ENCODE measurements at places on chromosomes 4 and X.

DNA sequence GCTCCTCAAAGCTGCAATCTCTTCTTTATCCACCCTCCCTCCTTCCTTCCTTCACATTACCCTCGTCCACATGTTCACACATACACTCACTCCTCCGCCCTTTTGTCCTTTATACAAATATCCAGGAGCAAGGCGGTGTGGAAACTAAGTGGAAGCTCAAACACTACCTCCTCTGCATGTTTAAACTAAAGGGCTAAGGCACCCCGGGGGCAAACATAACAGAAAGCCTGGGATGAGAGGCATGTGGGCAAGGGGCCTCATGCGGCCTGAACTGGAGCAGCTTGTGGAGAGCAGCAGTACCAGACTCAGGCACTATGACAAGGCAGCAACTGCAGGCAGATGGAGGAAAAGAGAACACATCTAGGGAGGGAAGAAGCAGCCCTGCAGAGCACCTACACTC is 9.5 kb downstream of the MAB21L2 start:
- no peak for DNase-seq

DNA sequence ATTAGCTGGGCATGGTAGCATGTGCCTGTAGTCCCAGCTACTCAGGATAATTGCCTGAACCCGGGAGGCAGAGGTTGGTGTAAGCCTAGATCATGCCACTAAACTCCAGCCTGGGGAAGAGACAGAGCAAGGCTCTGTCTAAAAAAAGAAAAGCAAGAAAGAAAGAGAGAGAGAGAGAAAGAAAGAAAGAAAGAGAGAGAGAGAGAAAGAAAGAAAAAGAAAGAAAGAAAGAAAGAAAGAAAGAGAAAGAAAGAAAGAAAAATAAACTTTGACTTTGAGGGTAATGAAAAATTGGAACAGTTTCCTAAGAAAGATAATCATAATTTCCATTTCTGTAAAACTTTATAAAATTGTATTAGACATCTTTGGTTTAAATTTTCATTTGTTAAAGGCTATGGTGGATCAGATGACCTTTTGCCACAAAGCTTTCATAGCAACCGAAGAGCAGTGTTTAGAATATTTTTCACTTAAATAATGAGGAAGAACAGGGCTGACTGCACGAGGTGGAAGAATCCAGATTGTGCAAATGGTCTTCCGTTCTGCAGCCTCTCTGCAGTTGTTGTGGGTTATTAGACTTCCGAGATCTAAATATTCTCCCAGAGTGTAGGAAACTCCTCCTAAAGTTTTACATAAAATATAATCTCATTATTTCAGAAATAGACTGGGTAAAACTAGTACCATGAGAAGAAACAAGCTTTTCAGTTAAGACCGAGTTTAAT is 55.9 kb downstream of the RBM47 start:
- no peak for DNase-seq

- DNase-seq, result no peak
Measured at GRCh38 chrX:69543572-69543971, 39.4 kb downstream of the NALF2 start.

- DNase-seq, result no peak
Measured at GRCh38 chr4:87416965-87417364, 5.4 kb upstream of the NUDT9 start.

- DNase-seq, result no peak
Measured at GRCh38 chr4:4506961-4507360, 34.9 kb downstream of the STX18 start.
